ENCODE measurements at places on chromosomes 7 and 10.

DNA sequence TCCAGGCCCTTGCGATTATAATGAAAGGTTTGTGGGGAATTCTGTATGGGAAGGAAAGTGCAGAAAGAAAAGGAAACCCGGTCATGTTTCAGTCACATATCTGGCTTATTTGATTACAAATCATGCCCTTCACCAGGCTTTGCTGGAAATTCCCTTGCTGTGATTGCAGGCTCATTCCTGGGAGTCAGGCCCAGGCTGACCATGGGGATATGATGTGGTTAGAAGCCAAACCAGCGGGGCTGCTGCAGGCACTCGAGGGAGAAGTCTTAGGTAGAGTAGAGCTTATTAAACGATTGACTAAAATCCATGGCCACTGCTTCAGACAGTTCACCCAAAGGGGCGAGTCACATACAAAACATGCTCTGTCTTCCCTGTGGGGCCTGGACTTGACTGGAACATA is 16.2 kb downstream of the PKD1L1 start:
- no peak for DNase-seq

DNA sequence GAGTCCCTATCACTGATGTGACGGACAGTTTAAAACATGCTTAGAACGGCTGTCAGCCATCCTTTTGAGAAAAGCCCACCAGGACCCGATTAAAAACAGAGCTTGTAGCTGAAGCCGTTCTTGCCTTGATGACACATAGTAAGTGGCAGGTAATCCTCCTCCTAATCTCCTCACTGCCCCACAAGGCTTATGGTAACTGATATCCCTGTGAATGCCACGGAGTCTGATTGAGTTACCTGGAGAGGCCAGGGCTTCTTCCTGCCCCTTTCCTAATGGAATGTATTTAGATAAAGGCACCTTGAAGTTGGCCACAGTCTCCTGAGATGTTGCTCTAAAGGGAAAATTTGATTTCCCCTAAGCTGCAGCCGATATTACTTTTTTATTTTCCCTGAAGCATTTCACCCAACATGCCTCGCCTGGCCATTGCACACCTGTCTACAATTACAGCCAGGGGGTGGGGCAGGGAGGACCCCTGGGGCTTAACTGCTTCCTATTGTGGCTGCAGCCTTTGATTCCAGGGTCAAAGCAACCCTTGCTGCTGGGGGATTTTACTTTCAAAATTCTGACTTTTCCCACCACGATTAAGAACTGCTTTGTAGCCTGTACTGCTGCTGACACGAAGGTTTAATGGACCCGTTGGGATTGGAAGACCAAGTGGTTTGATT is 169.0 kb upstream of the GPR26 start:
- DNase-seq = no peak

DNA sequence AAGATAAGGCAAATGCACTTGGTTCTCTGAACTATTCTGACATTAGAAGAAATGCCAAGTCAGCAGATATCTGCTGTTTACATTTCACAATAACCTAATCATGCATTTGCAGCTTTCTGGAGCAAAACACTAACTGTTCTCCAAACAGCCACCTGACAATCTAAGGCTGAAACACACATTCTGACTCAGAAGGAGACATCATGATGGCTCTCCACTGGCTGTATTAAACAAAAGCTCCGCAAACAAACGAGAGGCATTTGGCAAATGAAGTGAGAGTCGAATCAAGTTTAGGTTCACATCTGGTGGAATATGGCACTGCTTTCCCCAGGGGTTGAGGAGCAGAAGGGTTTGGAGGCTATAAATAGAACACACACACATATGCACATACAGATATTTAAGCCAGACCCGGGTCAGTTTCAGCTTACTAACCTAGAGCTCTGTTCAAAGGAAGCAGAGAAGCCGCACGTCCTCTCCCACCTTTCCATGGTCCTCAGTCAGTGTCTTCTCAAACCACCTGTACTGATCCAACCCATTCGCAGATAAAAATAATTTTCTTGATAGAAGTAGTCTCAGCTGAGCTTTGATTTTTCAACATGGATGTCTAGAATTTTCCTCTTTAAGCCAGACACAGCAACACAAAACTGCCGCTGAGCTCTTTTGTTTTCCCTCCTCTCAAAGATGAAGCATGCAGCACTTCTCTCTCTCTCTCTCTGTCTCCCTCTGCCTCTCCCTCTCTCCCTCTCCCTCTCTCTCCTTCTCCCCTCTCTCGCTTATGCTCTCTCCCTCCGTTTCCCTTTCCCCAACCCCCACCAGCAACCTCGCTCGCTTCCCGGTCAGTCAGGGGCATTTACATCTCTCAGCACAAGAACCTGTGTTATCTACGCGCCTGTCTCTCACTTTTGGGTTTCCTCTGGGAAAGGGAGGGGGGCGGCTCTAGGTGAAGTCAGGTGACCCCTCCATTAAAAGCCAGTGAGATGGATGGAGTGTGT is 682.8 kb downstream of the MAGI2 start:
- DNase-seq = no peak

- DNase-seq = no peak
Observed at GRCh38 chr10:128091636-128092210, 34.5 kb downstream of the MKI67 start.

DNA sequence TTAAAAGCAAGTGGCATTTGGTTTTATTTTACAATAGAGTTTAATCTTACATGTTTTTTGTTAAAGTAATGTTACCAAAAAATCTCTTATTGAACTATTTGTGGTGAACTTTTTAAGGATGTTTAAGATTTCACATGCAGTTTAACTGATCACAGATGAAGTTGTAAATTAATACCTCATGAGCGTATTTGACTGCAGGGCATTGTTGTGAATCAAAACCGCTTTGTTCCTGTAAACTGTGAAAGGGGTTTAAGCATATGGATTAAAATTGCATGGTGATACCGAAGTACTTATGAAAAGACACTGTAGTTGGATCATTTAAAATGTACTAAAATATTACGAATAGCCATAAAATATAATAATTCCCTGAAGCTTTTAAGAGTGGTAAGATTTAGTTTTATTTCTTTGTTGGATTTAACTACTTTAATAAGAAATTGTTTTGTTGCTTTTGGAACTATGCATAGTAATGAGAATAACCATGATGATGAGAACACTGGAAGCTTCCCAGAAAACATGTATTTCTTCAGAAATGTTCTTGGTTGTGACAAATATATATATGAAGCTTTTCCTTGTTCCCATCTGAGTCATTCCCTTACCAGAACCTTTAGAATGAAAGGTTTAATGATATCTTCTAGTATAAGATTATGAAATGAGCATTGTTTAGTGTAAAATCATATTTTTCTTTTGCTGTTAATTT is 131.3 kb downstream of the ADK start:
- no peak for DNase-seq

GRCh38 chr7:45578467-45578866 is 4.3 kb downstream of the ADCY1 start:
- no peak for DNase-seq

- no peak for DNase-seq
Observed at GRCh38 chr10:121284936-121285335, 313.3 kb downstream of the FGFR2 start.

DNA sequence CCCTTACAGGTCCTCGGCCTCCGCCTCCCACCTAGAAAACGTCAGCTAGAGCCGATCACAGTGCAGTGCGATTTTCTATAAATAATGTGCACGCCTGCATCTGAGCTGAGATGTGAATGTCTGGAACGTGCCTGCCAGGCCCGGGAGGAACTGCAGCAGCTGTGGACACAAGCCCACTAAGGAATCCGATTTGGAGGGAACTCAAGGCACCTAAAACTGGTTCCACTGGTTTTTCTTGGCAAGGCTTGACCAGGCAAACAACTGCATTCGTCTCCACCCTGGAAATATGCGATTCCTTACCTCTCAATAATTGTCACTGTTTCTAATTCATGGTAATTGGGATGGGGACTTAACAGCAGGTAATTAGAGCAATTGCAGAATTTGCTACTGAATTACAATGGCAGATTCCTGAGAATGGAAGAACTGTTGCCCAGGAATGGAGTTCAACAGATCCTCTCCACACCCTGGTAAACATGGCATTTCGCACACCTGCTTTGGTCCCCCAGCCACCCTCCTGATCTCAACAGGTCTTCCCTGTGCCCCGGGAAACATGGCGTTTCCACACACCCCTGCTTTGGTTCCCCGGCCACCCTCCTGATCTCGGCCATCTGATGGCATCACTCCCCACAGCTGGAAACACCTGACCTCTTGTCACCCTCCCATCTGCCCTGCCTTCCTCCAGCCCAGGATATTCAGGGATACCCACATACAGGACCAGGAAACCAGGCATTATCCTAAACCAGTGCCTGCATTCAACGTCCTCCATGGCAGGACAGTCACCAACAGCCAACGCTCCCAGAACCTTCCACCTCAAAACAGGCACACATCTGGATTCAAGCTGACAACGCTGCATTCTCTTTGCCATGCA is 76.0 kb downstream of the DIP2C start:
- no peak for DNase-seq

Data from NCI-H2107 (cell line).